GM19239 (cell line): ENCODE measurements at places on chromosomes 1 and 21.

DNA sequence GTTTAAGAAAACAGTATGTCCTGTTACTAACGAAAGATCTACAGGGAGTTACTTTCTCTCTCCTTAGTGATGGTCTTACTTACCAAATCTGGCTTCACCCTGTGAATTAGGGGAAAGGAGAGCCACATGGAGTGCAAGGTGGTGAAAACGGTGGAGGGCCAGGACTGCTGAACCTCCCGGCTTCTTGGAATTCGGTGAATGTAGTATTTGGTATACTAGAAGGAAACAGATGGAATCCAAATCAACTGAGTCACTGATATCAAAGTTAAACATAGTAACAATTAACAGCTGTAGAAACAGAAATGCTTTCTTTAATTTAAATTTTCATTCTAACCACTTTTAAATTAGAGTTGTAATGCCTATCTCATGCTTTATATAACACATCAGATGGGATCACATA, 45.7 kb downstream of the ALG14 start:
- DNase-seq: no peak

DNA sequence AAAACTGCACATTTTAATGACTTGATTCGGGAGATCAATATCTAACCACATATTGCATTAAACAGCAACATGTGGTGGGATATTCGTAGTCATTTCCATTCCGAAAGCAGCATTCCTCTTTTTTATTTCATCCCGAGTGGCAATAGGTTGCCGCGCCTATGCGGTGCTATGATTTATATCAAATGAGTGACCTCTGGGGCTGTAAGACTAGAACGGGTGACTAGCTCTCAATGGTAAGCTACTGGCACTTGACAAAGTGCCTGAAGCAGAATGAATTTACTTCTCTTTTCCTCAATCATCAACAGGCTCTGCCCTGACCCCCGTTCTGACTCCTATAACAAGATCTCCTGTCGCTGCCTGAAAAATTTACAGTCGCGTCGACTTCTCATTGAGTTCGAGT, 162.3 kb downstream of the ZNF281 start:
- DNase-seq: no peak

DNA sequence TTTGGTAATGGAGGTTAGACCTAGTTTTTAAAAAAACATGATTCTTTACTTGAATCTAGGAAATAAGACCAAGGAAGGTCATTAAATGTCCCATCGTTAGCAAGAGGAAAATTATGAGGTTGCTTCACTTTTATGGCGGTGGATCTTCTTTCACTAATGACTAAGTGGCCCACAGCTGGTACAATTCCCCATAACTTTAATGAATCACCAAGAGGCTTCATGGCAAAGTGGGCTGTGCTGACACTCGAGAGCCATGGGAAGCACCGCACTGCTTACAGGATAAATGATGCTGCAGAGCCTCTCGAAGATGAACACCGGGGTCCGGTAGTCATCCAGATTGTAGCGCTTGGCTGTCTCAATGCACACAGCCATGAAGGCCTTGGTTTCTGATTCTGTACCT, 108.8 kb downstream of the UBR4 start:
- no peak for DNase-seq

- no peak for DNase-seq
These were observed 91.1 kb upstream of the ZBTB18 start for GRCh38 chr1:243959998-243960397.

GRCh38 chr1:174090471-174090870, 68.3 kb upstream of the RC3H1 start:
- no peak for DNase-seq

DNA sequence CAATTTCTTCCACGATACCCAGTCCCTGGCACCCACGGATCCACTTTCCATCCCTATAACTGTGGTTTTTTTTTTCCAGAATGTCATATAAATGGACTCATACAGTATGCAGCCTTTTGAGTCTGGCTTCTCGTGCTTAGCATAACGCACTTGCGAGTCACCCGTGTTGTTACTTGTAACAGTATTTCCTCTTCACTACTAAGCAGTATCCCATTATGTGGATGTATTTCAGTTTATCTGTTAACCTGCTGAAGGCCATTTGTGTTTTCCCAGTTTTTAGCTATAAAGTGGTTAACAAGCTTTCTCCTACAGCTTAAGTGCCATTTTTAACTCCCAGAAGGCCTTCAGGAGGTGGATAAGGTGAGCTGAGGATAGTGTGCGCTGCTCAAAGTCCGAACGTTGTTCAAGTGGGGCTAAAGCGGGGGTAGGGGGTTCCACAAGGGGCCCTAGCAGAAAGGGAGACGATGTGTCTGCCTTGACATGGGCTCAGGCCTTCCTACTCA, 829 bp downstream of the ADAR start:
- DNase-seq: no peak

DNA sequence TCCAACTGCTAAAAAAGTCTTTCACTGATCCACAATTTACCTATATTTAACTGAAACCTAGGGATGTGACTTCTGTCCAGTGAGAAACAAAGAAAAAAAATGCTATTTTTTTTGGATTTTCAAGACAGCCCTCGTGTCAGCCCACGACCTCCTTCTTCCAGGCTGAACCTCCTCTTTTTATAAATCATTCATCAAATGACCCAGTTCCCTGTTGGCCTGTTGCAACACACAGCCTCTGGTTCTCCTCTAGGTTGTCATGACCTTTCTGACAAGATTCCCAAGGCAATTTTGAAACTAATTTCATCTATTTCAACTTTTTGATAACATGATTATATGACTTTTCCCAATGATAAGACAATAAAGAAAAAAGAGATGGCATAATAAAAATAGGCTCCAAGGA, 74.6 kb downstream of the PGBD5 start:
- no peak for DNase-seq

- no peak for DNase-seq
These were observed 6.2 kb upstream of the AADACL3 start for GRCh38 chr1:12709696-12710095.

- no peak for DNase-seq
These were observed 46.7 kb upstream of the MTR start for GRCh38 chr1:236748268-236748870.

- no peak for DNase-seq
These were observed 50.7 kb upstream of the GPR157 start for GRCh38 chr1:9179463-9180110.
